ENCODE measurements at places on chromosomes 7 and 10.

GRCh38 chr7:66170309-66171231, 34.6 kb upstream of the TPST1 start:
- DNase-seq: no peak

DNA sequence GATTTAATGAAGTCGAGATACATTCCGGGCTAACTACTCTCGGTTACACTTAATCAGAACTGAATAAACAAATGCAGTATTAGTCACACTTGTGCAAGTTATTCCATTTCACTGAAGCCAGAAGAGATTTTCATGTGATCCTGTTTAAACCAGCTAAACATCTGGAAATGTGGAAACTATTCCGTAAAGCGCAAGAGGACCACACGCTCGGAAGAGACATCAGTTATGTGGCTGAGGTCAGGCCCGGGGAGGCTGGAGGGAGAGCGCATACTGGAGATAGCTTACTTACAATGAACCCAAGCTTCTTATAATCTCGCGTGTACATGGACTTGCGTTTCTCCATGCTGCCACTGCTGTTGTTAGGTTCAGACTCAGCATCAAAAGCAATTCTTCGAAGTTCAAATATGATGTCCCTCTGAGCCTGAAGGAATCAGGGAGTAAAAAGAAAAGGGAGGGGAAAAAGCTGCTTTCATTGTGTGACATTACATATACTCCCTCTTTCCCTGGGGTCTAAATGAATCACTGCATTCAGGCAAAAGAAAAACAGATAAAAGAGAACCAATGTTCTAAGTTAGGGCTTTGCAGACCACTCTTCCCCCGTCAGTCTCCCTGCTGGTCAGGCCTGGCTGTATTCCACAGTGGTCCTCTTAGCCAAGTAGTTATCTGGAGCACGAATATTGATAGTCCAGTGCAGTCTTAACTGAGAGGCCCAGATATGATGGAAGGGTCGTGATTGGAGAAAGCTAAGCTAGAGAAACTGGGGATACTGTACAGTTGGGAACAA, 237.4 kb downstream of the ELMO1 start:
- DNase-seq: no peak

- no peak for DNase-seq
These were observed 327.3 kb downstream of the PHTF2 start for GRCh38 chr7:78125884-78126283.

GRCh38 chr10:76049581-76050290, 618.3 kb downstream of the LRMDA start:
- DNase-seq: no peak

- no peak for DNase-seq
These were observed 11.0 kb upstream of the RSBN1L start for GRCh38 chr7:77685233-77685632.

DNA sequence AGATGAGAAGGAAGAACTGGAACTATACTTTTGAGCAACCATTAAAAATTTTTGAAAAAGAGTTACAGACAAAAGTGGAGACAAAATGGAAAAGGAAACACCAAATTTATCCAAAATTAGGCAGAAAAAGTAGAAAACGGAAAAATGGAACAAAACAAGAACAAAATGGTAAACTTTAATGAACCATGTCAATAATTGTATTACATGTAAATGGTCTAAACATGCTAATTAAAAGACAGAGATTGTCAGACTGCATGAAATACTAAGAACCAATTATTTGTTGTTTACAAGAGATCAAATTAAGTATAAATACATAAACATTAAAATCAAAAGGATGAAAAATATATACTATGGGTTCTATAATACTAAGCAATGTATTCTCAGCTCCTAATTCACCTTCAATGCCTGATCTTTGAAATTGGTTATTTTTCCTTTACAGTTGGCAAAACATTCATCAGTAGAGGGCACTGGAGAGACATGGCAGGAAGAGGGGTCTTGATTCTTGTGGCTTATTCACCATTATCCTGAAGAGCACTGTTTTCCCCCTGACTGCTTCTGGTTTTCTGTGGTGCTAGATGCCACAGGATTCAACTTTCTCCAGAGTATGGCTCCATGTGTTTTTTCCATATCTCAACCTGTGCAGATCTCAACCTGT, 124.9 kb downstream of the ELFN1 start:
- DNase-seq: no peak

DNA sequence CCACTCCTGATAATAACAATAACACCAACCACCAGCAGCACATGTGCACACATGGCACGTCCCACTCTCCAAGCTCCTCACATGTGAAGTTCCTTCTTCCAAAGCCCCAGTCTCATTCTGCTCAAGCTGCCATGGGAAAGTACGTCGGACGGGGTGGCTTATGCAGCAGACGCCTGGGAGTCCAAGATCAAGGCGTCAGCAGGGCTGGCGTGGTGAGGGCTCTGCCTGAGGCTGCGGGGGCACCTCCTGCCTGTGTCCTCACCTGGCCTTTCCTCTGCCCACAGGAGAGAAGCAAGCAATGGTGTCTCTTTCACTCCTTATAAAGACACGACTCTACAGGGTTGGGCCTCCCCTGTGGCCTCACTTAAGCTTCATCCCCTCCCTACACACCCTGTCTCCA, 68.8 kb upstream of the INSIG1 start:
- DNase-seq: no peak

DNA sequence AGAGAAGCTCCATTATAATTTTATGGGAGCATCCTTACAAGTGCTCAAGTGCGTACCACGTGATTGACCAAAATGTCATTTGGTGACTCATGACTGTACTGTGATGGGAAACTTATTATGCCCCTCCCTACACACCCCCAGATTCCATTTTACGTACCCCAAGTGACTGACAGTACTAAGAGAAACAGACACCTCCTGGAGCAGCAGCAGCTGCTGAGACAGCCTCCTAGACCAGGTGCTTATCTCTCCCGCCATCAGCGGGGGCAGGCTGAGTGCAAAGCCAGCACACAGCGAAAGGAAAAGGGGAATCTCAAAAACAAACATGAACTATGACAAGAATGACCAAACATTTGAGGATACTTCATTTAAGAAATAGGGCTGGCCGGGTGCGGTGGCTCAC, 4.2 kb upstream of the ADAM12 start:
- DNase-seq: no peak

DNA sequence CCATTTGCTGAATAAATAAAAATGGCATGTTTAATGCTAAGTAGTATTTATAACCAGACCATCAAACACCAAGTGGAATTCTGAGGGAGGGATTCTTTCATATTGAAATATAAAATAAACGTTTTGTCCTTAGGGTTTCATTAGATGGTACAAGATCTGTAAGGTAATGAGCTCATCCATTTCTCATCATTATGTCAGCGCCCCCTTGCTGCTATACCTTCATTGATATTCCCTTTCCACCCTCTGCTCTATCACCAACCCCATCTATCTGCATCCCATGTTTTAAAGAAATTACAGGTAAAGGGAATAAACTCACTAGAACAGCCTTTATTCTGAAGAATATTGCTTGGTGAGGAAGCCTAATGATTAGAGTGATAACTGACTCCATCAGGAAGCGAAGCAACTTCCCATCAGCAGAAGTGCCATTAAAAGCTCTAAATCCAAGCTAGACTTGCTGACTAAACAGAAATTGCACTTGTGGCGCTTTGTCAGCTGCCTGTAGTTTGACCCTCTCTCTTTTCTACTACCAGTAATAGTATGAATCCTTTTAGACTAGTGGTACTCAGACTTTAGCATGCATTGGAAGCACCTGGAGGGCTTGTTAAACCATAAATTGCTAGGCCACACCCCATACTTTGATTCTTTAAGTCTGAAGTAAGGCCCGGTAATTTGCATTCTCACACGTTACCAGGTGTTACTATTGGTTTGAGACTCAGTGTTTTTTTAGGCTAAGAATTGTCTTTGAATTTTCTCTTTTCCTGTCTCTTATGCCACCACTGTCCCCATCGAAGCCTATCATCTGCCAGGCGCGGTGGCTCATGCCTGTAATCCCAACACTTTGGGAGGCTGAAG, 27.5 kb downstream of the ADD3 start:
- DNase-seq: no peak

- DNase-seq: no peak
These were observed 65.2 kb upstream of the FEZF1 start for GRCh38 chr7:122369756-122370155.

DNA sequence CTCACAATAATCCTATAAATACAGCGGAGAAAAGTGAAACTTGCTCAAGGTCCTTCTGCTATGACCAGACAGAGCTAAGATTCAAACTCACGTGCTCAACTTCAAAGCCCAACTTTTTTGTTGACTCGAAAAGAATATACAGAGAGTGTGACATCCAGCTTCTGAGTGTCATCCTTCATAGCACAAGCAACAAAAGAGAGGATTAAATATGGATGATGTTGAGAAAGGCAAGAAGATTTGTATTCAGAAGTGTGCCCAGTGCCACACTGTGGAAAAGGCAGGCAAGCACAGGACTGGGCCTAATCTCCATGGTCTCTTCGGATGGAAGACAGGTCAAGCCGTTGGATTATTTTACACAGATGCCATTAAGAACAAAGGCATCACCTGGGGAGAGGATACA, 2.1 kb upstream of the FAM3C start:
- DNase-seq: no peak
